ENCODE measurements at places on chromosomes 16 and 17.

GRCh38 chr16:81967358-81967757, 43.9 kb downstream of the SDR42E1 start:
- no peak for DNase-seq

DNA sequence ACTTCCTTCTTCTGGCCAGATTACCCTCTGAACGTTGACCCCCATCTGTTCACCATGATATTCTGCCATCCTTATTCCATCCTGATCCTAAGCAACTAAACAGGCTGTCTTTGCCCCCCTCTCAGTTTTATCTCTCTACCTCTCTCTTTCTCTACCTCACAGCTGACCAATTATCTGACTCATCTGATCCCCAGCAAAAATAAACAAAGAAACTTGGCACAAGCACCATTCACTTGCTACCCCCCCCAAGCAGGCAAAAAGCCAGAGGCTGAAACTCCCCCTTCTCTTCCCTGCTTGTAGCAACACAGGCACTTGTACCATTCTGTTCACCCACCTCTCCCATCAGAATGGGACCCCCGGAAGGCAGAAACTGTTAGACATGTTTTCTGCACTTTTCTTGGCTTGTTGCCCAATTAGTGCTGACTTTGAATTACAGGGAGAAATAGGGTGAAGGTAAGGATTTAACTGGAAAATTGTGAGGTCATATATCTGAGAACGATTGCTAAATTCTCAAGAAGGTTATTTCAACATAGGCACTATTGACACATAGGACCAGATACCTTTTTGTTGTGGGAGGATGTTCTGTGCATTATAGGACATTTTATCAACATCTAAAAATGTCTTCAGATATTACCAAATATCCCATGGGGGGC, 163.2 kb downstream of the TOX3 start:
- DNase-seq, result no peak

DNA sequence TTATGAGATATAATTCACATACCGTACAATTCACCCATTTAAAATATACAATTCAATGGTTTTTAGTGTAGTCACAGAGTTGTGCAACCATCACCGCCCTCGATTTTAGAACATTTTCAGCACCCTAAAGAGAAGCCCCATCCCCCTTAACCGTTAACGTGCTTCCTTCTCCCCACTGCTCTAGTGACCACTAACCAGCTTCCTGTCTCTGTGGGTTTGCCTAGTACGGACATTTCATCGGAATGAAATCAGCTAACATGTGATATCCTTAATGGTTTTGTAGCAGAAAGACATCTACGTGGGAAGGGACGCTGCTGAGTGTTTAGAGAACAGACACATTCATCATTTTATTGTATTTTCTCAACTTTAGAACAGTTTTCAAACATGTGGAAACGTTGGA, 80.8 kb upstream of the HSBP1 start:
- no peak for DNase-seq

- no peak for DNase-seq
These were observed 18.6 kb downstream of the KCTD2 start for GRCh38 chr17:75065562-75066151.

- DNase-seq, result no peak
These were observed 331.1 kb downstream of the C16orf95 start for GRCh38 chr16:86986136-86986535.

DNA sequence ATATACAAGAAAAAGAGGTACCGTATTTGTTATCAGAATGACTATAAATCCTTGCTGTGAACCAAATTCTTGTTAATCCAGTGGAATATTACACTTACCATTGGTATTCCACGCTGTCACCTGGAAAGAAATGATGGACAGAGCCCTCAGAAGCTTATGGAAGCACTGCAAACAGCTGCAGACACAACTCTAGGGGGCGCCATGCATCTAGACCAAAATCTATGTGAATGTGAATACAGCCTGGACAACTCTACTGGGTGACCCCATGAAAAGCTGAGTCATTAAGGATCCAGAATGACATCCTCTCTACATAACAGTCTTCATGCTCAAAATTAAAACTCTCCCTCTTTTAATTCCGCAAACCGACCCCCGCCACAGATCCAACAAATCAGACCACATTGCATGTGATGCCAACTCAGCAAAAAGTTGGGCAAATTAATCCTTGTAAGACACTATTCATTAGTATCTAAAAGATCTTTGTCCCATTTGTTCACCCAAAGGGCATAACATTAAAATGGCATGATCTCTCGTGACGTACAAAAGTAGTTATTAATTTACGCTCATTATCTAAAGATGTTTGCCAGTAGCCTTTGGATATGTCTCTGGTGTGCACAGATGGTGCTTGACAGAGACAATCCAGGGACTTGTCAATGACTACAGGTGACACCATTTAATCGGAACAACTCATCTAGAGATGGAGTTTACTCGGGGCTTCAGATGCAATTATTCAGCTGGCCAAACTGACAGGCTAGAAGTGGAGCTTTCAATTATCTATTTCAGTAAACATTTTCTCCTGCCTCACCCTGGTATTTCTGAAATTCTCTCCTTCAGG, 552.7 kb upstream of the PSMD7 start:
- DNase-seq, result no peak

DNA sequence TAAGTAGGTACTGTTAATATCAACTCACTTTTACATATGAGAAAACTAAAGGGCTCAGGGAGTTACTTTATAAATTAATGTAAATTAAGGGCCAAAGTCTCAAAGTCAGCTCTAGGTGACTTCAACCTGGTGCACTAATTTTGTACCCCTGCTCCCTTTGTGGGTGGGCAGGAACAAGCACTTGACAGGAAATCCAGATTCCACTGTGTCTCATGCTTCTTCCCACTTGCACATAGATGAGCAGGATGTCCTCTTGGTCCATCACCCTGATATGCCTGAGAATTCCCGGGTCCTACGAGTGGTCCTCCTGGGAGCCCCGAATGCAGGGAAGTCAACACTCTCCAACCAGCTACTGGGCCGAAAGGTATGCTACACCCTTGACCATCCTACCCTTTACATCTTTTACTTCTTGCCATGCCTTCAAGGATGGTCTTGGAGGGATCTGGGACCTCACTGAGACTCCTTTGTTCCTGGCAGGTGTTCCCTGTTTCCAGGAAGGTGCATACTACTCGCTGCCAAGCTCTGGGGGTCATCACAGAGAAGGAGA, 1.3 kb downstream of the ERAL1 start:
- DNase-seq, result no peak

DNA sequence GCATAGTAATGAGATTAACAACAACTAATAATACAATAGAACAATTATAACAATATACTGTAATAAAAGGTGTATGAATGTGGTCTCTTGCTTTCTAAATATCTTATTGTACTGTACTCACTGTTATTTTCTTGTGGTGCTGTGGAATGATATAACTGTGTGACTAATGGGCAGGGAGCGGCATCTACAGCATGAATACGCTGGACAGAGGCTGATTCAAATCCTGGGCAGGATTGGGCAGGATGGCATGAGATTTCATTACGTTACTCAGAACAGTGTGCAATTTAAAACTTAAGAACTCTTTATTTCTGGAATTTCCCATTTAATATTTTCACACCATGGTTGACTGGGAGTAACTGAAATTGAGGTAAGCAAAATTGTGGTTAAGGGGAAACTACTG, 1239.8 kb upstream of the GOT2 start:
- no peak for DNase-seq

GRCh38 chr16:8583732-8584131, 6.6 kb downstream of the TMEM114 start:
- no peak for DNase-seq

- no peak for DNase-seq
These were observed 23.6 kb upstream of the ATP5MC1 start for GRCh38 chr17:48868916-48869500.

DNA sequence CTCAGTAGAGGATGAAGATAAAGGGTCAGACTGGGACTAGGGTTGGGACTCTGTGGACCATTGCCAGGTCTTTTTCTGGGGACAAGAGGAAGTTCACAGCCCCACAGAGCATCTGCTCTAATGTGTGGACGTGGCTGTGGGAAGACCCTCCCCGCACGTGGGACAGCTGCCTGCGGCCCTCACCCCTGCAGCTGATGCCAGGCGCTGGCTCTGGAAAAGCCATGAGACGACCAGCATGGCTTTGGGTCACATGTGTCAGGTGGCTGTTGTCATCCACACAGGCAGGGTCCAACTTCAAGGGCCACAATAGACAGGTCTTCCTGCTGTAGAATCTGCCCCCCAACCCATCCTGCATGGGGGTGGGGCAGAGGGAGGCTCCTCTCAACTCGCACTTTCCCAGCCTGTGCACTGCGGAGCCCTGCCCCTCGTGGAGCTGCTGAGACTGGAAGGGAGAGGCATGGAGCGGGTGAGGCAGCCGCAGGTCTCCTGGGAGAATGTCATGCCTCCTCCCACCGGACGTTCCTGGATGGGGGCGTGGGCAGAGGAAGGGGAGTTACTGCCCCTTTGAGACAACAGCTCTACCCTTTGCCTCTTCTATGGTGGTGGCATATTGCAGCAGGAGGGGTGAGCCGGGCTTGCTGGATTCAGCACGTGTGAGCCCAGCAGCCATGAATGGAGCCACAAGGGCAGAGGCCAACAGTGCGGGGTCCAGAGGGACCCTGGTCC, 53.4 kb downstream of the PIMREG start:
- no peak for DNase-seq

- DNase-seq, result no peak
These were observed 1.3 kb upstream of the PER1 start for GRCh38 chr17:8153525-8153956.

DNA sequence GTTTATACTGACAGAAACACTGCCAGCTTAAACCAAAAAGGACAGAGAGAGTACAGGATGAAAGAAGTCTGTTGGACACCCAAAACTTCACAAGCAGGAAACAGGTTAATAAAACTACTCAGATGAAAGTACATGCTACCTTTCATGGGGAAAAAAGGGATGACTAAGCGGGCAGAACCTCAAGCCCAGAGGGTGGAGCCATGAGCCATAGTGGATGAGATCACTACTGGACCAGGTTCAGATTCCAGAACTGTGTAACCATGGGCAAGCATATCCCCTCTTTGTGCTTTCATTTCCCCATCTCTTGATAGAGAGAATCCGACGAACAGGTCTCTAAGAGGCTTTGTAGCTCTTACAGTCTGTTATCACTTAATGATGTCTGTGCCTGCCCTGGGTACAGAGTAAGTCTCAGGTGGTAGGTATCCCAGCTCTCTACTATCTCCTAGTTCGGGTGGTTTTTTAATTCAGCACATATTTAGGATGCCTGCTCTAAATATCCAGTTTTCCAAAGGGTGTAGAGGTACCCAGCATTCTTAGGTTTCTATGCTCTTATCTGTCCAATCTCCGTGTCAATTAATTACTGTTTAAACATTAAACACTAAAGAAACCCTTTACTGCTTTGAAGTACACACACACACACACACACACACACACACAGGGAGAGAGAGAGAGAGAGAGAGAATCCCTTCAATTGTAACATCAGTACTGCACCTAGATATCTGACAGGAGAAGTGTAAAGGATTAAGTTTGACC, 206.7 kb downstream of the ZNF423 start:
- DNase-seq, result no peak

GRCh38 chr16:22321340-22322001, 24.3 kb downstream of the POLR3E start:
- no peak for DNase-seq

DNA sequence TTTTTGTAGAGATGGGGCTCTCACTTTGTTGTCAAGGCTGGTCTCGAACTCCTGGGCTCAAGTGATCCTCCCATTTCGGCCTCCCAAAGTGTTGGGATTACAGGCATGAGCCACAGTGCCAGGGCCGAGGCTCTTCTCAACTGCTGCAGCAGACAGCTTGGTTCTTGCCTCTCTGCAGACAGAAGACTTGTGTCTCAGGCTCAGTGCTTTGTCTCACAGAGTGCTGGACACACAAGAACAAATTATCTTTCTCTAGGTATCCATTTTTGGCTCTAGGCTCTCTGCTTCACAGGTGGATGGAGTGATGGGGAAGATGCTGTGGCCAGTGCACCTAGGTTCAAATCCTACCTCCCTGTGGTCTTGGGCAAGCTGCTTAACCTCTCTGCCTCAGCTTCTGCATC, 80.8 kb upstream of the RNU2-1 start:
- DNase-seq, result no peak

- no peak for DNase-seq
These were observed 11.2 kb downstream of the CDK5RAP3 start for GRCh38 chr17:47982091-47982617.

DNA sequence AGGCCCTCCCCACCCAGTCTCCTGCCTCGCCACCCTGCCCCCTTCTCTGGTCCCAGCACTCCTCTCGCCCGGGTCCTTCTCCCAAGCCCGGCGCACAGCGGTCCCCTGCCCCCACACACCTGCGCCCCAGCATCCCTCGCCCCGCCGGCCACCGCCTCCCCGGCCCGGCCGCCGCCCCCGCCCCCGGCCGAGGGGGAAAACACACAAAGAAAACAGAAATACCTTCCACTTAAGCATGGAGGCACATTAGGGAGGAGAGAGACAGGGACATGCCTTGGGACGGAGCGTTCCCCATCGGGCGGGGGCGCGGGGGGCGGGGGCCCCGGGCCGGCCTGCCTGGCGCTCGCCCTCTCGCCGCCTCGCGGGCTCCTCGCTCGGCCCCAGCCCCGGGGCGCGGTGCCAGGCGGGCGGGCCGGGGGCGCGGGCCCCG, 326 bp downstream of the SRCIN1 start:
- DNase-seq, result no peak

DNA sequence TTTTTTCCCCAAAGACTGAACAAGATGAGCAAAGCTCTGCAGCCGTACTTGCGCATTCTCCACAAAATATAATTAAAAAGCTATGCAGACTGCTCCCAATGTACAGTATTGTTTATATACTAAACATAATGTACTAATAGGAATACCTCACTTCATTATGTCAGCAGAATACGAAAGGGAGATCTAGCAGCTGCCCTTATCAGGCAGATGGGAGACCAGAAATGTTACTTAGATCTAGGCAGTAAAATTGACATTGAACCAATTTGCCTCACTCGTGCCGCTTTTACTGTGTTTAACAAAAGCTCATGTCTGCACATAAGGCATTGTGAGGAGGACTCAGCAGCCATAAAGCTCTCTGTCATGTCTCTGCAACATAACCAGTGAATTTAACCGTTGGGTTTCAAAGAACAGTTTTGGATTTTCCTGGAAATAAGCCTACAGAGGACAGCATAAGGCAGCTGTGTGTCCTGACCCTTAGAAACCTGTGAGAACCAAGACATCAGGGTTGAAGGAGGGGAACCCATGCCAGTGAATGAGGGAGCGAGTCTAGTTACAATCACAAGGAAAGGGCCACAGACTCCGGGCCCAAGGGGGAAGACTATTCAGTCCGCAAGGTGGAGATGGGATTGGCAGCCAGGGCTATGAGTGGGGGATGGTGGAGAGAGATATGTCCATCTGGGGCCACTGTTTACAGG, 71.4 kb downstream of the GNAO1 start:
- DNase-seq, result no peak

GRCh38 chr16:28873543-28874201, 4.6 kb upstream of the ATP2A1 start:
- no peak for DNase-seq

DNA sequence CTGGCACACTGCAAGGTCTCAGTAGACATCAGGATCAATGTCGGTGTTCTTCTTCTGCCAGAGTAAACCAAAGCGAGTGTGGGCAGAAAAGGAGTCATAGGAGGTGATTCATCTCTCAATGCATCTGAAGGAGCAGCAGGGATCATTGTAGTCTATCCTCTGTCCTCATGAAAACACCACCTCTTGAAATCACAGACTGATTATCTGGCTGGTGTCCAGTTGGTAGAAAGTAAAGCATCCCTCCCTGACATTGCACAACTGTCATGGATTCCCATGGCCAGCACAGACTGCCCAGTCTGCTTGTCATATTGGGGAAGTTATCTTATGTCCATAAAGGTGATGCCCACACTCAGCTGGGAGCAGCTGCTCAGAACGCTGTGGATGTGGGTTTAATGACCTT, 74.1 kb downstream of the ABCC12 start:
- DNase-seq, result no peak
